NCI-H187 (cell line): ENCODE measurements at places on chromosomes 12 and 14.

- DNase-seq: no peak
Measured at GRCh38 chr14:92726933-92727262, 21.5 kb downstream of the LGMN start.

GRCh38 chr14:55746558-55746957 is 166.6 kb downstream of the KTN1 start:
- no peak for DNase-seq

DNA sequence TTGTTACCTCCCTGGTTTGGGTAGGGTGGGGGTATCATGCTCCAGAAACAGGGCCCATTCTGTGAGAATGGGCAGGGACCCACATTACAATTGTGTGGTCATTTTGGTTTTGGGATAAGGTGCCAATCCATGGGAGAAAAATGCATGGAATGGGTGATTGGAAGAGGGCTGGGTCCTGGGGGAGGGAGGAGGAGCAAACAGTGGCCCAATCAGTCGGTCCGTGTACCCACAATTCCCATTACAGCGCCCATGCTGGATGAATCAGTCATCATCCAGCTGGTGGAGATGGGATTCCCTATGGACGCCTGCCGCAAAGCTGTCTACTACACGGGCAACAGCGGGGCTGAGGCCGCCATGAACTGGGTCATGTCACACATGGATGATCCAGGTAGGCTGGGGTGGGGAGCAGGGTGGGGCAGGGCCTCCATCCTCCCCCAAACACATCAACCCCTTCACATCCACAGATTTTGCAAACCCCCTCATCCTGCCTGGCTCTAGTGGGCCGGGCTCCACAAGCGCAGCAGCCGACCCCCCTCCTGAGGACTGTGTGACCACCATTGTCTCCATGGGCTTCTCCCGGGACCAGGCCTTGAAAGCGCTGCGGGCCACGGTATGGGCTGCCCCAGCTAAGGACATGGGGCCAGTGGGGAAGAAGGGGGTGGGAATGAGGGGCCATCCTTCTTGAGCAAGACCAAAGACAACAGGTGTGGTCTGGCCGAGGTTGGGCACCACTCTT is 3.6 kb upstream of the TPI1 start:
- DNase-seq: no peak

- DNase-seq: peak; percentile 66
Measured at GRCh38 chr14:58639842-58640484, 2.2 kb downstream of the DACT1 start.

GRCh38 chr12:72031066-72031465 is 92.4 kb downstream of the TPH2 start:
- no peak for DNase-seq

GRCh38 chr14:22807432-22808087 is 7.7 kb downstream of the SLC7A7 start:
- DNase-seq: no peak

- no peak for DNase-seq
Measured at GRCh38 chr12:54139019-54139418, 49.8 kb downstream of the SMUG1 start.

GRCh38 chr12:105888696-105889095 is 250.1 kb downstream of the NUAK1 start:
- no peak for DNase-seq

- DNase-seq: no peak
Measured at GRCh38 chr14:23376482-23377197, at the start of gene CMTM5. Gene CMTM5, plus strand, starts transcription at chr14:23377046. Its CDS starts 206 bp downstream, at chr14:23377252.

DNA sequence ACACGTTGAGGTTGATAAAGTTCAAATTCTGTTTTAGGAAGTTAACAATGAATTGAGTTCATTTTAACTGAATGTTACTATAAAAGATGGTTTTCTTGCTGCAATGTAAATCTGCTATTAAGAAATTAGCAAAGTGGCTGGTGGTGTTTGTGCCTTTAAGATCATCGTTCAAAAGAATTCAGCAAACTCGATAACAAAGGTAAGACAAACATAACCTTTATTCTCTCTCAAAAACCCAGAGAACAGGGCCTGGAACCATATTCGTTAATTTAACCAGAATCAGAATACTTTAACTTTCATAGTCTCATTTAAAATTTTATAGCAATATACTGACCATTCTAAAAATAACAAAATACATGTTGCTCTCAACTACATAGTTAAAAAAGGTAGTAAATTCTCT is 3.4 kb downstream of the TMEM30B start:
- DNase-seq: no peak

DNA sequence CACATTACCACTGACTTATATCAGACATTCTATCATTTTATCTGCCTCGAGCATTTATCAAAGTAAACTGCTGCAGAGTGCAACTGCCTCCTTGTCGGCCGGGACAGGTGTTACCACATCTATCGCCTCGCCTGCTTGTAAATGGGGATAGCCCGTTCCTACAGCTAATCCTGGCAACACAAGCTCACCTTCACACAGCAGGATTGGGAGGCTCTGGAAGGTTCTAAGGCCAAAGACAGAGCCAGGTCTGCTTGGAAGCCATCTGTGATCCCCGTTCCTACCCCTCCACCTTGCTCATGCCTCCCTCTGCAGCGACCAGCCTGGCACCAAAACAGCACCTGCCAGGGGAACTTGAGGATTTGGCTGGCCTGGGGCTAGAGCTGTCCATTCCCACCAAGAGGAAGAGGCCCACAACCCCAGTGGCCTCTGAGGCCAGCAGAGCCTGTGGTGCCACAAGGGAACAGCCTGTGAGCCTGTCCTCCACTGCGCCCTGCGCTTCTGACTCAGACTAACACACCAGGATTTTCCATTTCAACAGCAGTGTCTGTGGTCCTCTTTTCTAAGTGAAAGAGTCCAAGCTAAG is 114.8 kb upstream of the DIO3 start:
- no peak for DNase-seq

- DNase-seq: no peak
Measured at GRCh38 chr12:114685320-114685781, 1.4 kb upstream of the TBX3 start.

DNA sequence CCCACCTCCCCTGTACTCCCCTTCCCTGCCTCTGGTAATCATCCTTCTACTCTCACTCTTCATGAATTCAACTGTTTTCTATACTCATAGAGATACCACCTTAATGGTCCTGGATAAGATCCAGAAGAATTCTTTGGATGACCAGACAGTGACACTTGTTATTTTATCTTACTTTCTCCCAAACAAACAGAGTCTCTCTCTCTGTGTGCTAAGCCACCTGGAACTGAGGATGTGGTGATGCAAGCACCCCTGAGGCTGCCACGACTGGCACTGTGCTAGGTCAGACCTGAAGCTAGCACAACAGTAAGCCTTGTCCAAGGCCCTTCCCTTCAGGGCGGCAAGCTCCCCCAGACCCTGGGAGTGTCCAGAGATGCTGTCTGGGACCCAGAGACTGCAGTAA is 250.2 kb downstream of the C12orf50 start:
- DNase-seq: no peak

GRCh38 chr12:30796313-30796780 is 41.6 kb upstream of the CAPRIN2 start:
- DNase-seq: no peak

DNA sequence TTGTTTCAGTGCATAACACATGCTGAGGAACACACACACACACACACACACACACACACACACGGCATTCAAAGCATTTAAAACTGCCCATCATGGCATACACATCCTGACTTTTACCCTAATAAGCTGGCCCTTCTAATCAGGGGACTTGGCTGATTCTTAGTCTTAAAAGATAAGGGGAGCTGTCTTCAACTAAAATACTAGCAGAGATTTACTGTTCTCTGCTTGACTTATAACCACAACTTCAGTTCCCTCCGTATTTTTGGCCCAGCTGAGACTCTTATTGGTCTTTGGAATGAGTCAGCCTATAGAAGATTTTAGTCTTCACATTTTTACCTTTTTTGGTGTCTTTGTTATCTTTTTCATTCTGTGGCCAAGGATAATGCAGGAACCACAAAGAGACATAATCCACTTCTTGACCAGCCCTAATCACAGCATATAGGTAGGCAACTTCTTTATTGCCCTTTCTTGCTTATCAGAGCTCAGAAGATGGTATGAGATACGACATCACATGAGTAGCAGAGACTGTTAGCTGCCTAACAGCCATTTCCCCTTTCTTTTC is 25.1 kb upstream of the SLC8A3 start:
- DNase-seq: no peak

DNA sequence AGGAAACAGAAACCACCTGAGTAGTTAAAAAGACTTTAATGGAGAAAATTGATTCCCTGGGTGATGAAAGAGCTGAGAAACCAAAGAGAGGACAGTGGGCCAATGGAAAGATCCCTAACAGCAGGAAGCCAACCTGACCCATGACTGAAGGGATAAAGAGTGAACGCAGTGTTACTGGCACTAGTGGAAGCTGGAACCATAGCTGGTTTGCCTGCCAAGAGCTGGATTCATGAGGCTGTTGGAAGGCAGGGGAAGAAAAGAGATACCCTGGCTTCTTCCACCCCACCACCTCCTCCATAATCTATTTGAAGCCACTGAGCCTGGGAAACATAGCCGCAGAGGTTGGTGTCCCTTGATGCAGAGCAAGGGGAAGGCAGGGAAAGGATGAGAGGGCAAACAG is 125.5 kb upstream of the PRKD1 start:
- no peak for DNase-seq

DNA sequence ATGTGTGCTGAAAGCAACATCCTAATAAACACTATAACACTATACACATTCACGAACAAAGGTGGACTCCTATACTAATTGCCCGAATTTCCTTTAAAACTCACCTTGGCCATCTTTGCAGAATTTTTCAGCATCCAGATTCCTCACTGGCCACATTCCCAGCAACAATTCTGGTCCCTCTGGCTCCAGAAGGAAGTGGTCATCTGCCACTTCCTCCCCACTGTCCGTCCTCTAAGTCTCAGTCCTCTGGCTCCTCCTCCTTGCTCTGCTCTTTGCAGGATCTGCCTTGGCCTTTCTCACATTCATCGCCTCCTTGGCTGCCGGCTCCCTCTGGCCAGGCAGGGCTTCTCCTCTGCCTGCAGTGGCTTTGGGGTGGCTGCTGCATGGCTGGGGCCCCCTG is 426.0 kb downstream of the FUT8 start:
- no peak for DNase-seq

DNA sequence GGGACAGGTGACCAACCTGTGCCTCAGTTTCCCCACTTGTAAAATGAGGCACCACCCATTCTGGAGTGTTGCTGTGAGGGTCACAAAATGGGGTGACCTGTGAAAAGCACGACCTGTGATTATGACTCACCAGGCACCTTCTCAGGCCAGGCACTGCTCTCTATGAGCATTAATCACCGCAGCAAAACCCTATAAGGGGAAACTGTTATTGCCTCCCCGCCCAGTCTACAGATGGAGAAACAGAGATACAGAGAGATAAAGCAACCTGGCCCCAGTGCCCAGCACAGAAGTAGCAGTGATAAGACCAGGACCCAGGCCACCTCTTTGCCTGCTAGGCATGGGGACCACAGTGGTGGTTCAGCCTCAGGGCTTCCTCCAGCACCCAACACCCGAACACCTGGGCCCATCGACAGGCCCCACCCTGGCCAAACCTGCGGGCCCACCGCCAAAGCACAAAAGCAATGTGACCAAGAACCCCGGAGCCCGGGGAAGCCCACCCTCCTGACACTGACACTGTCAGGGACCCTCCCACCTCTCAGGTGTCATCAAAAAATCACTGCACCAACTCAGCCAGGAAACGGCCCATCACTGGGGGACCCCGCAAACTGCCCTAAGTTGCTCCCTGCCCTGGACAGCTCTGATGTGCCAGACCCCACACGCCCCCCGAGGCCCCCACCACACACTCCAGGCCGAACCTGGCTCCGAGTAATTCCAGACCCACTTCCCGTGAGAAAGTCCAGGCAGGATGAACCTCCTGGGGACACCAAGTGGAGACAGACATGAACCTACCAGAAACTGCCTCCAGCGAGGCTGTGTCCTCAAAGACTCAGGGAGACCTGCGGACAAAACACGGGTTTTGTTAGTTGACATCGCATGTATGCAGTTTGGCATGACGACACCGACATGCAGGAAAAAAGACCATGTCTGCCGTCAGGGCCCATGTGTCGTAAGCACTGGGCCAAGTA is 32.4 kb downstream of the NCOR2 start:
- no peak for DNase-seq

- DNase-seq: no peak
Measured at GRCh38 chr14:75884198-75884611, 97.6 kb downstream of the TGFB3 start.

- DNase-seq: no peak
Measured at GRCh38 chr12:47408171-47408871, 297.5 kb downstream of the RPAP3 start.

GRCh38 chr12:76859611-76860010 is 19.2 kb downstream of the CSRP2 start:
- DNase-seq: no peak

GRCh38 chr12:130429656-130430505 is 92.2 kb downstream of the PIWIL1 start:
- DNase-seq: no peak

DNA sequence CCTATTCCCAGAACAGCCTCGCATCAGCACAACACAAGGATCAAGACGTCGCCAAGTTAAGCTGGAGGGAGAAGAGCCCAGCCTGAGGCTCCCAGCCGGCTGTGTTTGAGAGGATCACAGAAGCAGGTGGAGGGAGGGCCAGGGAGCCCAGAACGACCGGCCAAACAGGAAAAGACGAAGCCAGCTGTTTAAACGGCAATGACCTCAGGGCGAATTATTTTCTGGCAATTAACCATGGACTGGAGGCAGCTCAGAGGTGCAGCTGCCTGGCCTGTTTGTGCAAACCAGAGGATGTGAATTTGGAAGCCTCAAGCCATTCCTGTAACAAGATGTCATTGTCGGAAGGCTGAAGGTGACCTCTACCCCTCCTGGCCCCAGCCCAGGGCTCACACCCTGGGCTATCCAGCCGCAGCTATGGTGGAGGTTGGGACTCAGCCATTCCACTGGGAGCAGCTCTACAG is 175.8 kb upstream of the PRMT8 start:
- DNase-seq: no peak

GRCh38 chr14:99023371-99023770 is 248.6 kb downstream of the BCL11B start:
- no peak for DNase-seq

DNA sequence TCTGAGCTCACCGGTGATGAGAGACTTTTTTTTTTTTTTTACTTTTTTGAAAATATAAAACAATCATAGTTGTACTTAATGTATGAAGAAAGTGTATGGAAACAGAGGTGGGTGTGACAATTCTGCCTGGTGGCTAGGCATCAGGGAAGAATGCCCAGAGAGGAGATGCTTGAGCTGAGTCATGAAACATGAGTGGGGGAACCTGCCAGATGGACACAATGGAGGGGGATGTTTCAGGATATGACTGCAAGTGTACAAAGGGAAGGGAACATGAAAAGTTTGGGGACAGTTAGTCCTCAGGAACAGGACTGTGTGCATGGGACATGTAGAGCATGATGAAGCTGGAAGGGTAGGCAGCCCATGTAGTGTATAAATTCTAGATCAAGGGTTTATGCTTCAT is 274.2 kb upstream of the E2F7 start:
- no peak for DNase-seq

- no peak for DNase-seq
Measured at GRCh38 chr12:113173081-113173698, 12.1 kb downstream of the DDX54 start.
